ENCODE measurements at places on chromosomes 7 and 10.

DNA sequence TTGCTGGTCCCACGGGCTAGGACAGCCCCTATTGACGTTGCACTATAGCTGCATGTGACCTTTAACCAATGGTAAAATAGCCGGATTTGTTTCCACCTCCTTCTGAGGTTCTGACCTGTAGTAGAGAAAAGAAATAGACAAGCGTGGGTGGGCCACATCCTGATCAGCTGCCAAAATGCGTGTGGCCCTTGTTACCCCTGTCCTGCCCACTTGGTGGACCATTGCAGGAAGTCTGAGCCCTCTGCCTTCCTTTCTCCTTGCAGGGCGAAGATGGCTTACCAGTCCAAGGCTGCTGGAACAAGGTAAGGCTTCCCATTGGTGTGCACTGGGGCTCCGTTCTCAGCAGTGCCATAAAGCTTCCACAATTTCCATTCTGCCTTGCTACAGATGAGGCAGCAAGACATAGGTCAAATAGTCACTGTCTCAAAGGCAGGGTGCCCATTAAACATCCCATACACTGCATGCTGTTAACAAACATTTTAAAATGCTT lies 95.9 kb upstream of the MACROH2A2 start:
- no peak for DNase-seq

GRCh38 chr7:156437021-156437614 lies 203.5 kb upstream of the RNF32 start:
- no peak for DNase-seq

GRCh38 chr7:113086431-113086888 lies at the start of gene GPR85:
GPR85 (minus strand) TSS chr7:113086827; CDS start chr7:113084721, 2,106 bp downstream.
- DNase-seq = no peak

DNA sequence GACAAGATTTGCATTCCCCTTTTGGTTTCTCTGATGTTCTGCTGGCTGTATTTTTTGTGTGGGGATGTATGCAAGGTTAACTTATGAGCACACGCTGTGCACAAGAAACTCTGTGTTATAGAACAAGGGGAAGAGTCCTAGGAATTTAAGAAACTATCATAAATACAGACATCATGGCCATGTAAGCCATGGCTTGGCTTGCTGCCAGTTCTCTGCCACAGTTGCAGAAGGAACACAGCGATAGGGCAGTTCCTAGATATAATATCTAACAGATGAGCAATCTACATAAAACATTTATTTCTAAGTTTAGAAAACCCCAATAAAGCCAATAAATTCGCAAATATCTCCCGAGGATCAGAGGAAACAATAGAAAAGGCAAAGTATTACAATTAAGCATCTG lies 153.3 kb downstream of the LRRTM3 start:
- DNase-seq = no peak

DNA sequence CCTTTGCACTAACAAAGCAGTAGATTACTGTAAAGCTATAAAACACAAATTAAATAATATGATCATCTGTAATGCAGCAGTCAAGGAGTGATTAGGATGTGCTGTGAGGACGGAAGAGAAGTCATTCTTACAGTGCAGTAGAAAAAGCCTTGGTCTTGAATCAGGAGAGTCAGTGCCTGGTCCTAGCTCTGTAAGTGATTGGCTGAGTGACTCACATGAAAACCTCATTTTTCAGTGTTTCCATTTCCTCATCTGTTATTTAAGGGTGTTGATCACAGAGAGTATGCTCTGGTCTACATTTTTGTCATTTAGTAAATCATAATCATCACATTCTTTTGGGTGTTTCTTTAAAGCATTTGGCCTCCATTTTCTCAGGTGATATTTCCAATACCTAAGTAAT lies 717.8 kb downstream of the LRMDA start:
- no peak for DNase-seq

DNA sequence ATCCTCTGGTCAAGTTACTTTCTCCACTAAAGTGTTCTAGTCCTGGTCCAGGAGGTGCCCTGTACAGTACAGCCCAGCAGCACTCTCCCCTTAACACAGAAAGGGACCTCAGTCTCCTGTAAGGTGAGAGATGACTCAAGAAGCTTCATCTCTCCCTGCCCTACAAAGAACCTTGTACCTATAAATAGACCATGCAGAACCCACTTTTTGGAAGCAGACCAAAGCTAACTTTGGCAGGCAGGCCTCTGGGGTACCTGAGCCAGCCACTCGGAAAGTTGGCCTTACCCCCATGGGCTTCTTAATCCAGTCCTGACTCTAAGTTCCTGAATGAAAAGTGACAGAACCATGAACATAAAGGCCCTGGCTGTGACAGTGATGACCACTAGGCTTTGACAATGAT lies 454.8 kb downstream of the KCNMA1 start:
- DNase-seq = no peak

GRCh38 chr7:90624225-90624911 lies 28.2 kb downstream of the CDK14 start:
- no peak for DNase-seq

DNA sequence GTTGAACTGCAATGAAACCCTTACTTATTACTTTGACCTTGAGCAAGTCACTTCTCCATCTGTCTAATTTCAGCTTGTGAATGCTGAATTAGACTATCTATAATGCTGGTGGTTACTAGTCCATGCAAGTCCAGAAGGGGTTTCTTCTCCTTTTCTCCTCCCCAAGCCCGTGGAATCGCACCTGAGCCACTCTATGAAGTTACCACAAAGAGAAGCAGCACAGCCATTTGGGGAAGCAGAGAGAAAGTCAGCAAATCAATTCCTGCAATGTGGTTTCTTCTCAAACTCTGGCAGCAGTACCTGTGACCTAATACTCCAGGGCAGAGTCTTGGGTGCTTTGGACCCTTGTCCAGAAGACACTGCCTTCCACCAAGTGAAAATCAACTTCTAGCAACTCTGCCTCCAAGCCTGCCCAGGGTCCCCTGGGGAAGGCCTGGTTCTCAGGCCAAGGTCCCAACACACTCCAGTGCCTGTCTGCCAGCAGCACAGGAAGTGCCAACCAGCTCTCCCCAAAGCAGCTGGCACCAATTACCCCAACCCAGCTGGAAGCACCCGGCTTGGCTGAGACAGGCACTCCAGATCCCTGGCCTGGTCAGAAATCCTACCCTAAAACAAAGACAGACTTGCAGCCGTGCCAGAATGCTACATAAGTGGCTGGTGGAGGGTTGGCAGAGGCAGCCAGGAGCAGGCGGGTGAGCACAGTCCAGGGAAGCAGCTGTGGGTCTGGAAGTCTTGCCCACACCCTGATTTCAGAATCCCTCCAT lies 200.3 kb downstream of the LSM5 start:
- no peak for DNase-seq

DNA sequence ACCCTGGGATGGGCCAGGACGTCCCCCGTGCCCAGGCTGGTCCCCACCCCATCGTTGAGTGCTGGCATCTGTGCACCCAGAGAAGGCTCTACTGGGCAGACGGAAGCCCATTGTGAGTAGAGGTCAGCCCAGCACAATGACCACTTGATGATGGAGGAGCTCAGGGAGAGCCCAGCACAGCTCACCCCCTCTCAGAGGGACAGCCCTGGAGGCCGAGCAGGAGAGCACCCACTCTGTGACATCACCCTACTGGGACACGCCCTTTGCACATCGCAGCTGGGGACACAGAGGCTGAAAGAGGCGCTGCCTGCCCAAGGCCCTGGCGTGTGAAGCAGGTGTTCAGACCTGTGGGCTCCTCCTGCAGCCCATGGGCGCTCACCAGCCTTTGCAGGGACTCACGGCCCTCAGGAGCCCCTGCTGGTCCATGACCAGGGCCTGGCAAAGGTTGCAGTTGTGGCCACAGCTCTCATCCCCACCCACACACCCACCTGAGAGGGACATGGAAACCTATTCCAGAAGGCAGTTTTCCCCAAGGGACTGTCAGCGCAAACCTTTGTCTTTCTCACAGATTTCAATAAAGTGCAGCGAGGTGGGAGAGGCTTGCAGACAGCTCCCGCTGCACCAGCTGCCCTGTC lies 67.2 kb upstream of the PPP2R2D start:
- no peak for DNase-seq

GRCh38 chr10:44325596-44326307 lies 59.1 kb downstream of the CXCL12 start:
- no peak for DNase-seq

DNA sequence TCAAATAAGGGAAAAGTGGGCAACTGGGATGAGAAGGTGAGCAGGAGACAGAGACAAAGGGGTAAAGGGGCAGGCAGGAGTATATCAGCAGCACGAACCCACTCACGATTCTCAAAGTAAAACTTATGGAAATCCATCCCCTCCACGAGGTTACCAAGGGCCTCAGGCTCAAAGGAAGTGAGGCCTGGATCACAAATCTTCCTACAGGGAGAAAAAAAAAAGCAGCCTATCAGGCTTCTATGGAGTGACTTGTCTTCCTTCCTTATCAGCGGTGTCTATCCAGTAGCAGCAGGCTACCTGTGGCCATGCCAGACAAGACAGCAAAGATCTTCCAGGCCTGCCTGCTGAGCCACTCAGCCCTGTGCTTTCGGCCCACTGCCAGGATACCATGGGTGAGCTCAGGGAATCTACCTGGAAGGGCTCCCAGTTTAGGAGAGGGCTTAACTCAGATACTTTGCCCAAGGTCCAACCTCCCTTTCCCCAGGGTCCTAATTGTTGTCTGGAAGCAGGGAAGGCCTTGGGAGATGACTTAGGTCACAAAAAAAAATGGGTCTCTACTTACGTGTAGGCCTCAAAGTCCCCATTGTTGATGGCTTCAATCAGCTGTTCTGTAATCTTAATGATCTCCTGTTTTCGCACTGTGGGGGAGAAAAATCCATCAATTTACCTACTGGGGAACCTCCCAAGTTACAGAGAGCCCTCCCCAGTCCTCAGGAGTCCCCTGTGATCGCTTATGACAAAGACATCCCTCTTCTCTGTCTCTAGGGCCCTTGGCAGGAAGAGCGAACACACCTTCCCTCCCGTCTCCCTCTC lies 5.7 kb upstream of the NDST2 start:
- no peak for DNase-seq

DNA sequence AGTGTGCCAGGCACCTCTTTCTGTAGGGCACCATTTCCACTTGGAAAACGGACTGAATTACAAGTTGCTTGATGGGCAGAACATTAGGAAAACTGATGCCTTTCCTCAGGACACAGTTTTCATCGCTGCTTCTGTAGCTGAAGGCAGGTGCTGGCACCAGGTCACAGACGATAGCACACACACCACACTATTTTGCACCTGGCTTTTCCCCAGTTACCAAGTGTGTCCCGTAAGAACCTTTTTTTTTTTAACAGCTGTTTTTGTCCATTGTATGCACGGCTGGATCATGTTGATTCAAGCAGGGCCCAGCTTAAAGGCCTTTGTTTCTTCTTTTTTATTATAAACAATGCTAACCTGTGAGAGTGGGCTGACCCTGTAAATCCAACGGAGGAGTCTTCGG lies 1.3 kb upstream of the GET4 start:
- no peak for DNase-seq

- DNase-seq = no peak
Measured at GRCh38 chr10:22364407-22365140, 19.3 kb downstream of the SPAG6 start.

GRCh38 chr7:9960460-9960859 lies 1013.2 kb upstream of the PHF14 start:
- DNase-seq = no peak

DNA sequence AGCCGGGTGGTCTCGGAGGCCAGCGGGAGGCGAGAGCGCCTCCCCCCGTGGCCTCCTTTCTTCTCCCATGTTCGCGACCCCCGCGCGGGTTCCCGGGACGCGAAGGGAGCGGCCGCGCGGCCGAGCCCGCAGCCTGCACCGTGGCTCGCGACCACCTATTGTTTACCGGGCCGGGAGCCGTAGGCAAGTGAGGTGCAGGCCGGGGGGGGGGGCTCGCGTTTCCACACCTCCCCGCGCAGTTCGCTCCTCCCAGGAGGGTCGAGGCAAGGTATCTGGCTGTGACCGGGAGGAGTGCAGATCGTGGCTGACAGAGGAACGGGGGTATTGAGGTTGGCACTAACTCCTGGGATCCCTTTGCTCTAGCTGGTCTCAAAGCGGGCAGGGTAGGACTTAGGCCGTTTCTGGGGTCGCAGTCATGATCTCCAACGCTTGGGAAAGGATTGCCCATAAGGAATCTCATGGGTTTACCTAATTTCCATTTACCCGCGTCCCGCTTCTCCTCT lies 734 bp downstream of the PTPN12 start:
- no peak for DNase-seq

GRCh38 chr7:96330193-96330592 lies 8.3 kb upstream of the SLC25A13 start:
- no peak for DNase-seq

DNA sequence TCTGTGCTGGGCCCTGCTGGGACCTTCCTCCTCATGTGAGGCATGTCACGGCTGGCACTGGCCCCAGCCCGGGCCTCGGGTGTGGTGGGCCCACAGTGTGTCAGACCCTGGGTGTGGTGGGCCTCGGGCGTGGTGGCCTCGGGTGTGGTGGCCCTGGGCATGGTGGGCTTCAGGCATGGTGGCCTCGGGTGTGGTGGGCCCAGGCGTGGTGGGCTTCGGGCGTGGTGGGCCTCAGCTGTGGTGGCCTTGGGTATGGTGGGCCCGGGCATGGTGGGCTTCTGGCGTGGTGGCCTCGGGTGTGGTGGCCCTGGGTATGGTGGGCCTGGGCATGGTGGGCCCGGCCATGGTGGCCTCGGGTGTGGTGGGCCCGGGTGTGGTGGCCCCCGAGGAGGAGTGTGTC lies 40.4 kb downstream of the NKX6-2 start:
- no peak for DNase-seq

DNA sequence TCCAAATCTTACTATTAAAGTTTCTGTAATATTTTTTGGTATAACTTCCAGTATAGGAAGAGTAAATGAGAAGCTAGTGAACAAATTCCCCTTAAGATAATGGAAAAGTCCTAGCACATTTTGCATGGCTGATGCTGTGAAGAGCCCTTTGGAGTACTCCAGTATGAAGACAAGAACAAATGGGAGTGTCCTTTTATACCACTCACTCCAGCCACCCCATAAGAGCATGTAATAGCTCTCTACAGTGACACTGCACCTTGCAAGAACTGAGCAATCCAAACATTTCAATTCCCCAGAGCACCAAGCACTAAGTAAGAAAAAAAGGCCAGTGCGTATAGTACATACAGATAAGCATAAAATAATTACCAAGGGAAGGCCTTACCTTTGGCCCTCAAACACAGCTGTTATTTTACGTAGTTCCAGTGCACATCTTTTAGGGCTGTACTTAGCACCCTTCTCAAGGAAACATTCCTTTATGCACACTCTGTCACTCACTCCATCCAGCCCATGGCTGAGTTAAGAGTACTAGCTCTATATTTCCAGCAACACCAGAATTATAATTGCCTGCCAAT lies 135.4 kb downstream of the ST7 start:
- no peak for DNase-seq

- no peak for DNase-seq
Measured at GRCh38 chr7:153509768-153510167, 542.4 kb upstream of the DPP6 start.

- DNase-seq = no peak
Measured at GRCh38 chr7:24442170-24442777, 131.0 kb upstream of the PALS2 start.

DNA sequence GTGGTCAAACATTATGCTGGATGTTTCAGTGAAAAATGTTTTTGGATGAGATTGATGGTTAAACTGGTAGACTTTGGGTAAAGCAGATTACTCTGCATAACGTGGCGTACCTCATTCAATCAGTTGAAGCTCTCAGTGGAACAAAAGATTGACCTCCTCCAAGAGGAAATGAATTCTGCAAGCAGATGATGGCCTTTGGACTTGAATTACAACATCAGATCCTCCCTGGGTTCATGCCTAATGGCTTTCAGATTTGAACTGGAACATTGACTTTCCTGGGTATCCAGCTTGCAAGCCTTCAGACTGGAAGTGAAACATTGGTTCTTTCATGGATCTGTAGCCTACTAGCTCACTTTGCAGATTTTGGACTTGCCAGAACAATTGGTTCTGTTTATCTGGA lies 169.3 kb upstream of the MALRD1 start:
- no peak for DNase-seq
